Ovary (tissue), 10 donors: ENCODE measurements at places on chromosomes 4 and X. TPM values are rescaled to one million over a fixed set of nuclear protein-coding genes. Genes with fewer than 3 reads are reported as not detected.
A peak's percentile ranks its signal among the peaks of the same experiment; 100 is the strongest.

The AKAP14 gene
- not detected for total RNA-seq

The FAM241A gene
- total RNA-seq: 2.4 TPM

The CYBB gene
- total RNA-seq: 15.9 TPM

The FOXR2 gene
- not detected for total RNA-seq

DNA sequence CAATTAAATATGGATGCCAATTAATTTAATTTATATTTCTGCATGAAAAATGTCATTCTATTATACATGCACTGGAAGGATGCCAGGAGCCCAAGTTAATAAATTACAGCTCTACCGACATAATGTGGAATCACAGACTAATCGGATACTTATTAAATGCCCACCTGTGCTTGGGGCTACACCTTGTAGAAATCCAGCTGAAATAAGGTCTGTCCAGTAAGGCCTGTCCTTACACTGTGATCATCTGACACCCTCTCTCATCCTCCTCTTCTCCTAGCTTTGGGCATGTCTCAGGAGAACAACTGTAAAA, 6.0 kb upstream of the SHISA3 start:
- no peaks in the 10 kb centered on the region for H3K4me1 ChIP-seq
- H3K4me3 ChIP-seq: no peak overlapping the region
- no peak for DNase-seq
- no peak overlapping the region for H3K27ac ChIP-seq
- H3K27me3 ChIP-seq: no peaks in the 10 kb centered on the region
- no peaks in the 10 kb centered on the region for H3K36me3 ChIP-seq

- H3K36me3 ChIP-seq: no peaks in the 10 kb centered on the region
- H3K27me3 ChIP-seq: no peaks in the 10 kb centered on the region
- no peak overlapping the region for H3K4me3 ChIP-seq
- no peak overlapping the region for H3K27ac ChIP-seq
- no peak for DNase-seq
Measured at GRCh38 chr4:183130328-183131155, 31.5 kb downstream of the WWC2 start.

DNA sequence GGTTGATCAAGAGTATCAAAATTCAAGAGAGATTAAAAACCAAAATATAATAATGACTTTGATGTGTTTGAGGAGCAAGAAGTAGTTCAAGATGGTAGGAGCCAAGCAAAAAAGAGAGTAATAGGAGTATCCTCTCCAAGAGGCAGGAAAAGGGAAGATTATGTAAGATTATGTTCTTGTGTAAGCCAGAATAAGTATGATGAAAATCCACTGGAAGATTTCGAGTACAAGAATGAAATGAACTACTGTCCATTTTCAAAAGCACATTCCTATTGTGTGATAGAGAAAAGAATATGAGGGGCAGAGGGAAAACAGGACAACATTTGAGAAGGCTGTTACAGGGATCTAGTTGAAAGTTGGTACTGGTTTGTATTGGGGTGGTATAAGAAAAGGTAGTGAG, 659.6 kb upstream of the INTU start:
- H3K4me3 ChIP-seq: no peak overlapping the region
- no peak for DNase-seq
- H3K27ac ChIP-seq: no peak overlapping the region
- H3K4me1 ChIP-seq: peaks cover 2% of the 10 kb centered on the region

DNA sequence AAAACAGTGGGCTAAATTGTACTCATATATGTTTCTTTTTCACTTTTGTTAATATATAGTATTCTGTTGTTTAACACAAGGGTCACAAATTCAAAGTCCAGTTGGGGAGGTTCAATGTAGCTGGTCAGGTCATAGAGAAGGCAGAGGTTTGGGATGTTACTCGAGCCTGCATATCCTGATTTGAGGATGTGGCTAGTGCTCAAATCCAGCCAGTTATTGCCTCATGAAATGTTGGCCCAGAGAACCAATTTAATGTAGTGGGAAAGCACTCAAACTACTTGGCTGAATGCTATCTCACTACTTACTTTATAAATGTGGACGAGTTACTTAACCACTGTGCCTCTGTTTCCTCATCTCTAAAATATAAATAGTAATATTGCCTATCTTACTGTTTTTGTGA, 12.5 kb downstream of the USO1 start:
- peaks cover 5% of the 10 kb centered on the region for H3K4me1 ChIP-seq
- no peaks in the 10 kb centered on the region for H3K27me3 ChIP-seq
- no peaks in the 10 kb centered on the region for H3K36me3 ChIP-seq
- DNase-seq: no peak
- H3K4me3 ChIP-seq: no peak overlapping the region
- H3K27ac ChIP-seq: no peak overlapping the region

DNA sequence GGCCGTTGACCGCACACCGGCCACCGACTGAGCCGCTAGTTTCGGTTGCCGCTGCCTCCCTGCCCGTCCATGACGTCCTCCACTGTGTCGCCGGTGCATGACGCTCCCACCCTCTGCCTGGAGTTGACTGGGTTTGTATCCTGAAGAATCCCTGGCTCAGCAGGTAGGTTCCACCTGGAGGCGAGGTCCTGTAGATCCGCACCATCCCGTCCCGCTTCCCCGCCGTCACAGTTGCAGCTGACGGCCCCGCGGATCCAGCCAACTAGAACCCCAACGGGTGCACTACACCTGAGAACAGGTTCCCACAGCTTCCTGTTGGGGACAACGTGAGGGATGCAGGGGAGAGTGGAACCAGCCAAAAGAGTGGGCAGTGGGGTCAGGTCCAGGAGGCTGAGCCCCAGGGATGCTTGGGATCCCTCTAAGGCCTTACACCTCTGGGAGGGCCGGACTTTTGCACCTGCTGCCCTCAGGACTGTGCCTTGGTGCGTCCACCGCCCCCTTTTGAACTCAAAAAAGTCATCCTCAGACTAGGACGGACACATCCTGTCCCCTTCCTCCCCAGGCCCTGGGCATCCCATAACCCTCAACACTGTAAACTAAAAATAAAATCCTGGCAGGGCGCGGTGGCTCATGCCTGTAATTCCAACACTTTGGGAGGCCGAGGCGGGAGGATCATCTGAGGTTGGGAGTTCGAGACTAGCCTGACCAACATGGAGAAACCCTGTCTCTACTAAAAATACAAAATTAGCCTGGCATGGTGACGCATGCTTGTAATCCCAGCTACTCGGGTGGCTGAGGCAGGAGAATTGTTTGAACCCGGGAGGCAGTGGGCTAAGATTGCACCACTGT, 1.1 kb upstream of the SLBP start:
- no peak for DNase-seq
- H3K4me1 ChIP-seq: peaks cover 9% of the 10 kb centered on the region
- no peaks in the 10 kb centered on the region for H3K27me3 ChIP-seq
- no peaks in the 10 kb centered on the region for H3K36me3 ChIP-seq
- H3K4me3 ChIP-seq: peak overlapping the region; percentile 83

DNA sequence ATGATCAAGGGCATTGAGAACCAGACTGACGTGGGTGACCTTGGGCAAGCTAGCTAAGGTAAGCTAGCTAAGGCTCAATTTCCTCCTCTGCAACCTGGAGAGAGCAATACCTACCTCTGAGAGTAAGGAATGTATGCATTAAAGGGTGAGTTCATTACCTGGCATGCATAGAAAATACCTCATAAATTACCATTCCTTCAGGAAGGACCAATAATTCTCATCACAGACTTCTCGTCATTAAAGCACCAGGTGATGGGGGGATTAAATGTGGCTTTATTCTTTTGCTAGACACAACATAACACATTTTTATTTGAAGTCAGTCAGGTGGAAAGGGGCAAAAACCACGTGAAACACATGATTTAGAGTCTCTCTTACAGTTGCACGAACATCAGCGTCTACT, 21.5 kb downstream of the EGFL6 start:
- no peak overlapping the region for H3K4me3 ChIP-seq
- no peaks in the 10 kb centered on the region for H3K4me1 ChIP-seq
- H3K27ac ChIP-seq: no peak overlapping the region

DNA sequence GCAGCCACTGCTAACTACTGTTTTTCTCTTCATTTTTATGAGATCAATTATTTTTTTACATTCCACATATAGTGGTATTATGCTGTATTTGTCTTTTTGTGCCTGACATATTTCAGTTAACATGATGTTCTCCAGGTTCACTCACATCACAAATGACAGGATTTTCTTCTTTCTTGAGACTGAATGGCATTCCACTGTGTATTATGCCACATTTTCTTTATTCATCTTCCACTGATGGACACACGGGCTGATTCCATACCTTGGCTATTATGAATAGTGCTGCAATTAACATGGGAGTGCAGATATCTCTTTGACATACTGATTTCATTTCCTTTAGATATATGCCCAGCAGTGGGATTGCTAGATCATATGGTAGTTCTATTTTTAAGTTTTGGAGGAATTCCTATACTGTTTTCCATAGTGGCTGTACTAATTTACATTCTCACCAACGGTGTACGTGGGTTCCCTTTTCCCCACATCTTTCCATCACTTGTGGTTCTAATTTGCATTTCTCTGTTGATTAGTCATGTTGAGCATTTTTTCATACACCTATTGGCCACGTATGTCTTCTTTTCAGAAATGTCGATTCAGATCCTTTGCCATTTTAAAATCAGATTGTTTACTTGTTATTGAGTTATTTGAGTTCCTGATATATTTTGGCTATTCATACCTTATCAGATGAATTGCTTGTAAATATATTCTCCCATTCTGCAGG, 14.9 kb upstream of the ZCCHC4 start:
- no peaks in the 10 kb centered on the region for H3K27me3 ChIP-seq
- DNase-seq: no peak
- no peak overlapping the region for H3K4me3 ChIP-seq

GRCh38 chrX:153361781-153362397, 27.9 kb downstream of the ZNF275 start:
- H3K27ac ChIP-seq: peak overlapping the region; percentile 12
- H3K4me3 ChIP-seq: no peak overlapping the region
- H3K27me3 ChIP-seq: no peaks in the 10 kb centered on the region
- no peaks in the 10 kb centered on the region for H3K36me3 ChIP-seq
- peaks cover 4% of the 10 kb centered on the region for H3K4me1 ChIP-seq
- no peak for DNase-seq

GRCh38 chr4:31613946-31614623, 893.9 kb downstream of the PCDH7 start:
- H3K36me3 ChIP-seq: no peaks in the 10 kb centered on the region
- H3K4me3 ChIP-seq: no peak overlapping the region
- no peak for DNase-seq

GRCh38 chrX:45935408-45935807, 609.8 kb downstream of the ZNF674 start:
- no peak for DNase-seq
- no peaks in the 10 kb centered on the region for H3K36me3 ChIP-seq
- no peaks in the 10 kb centered on the region for H3K4me1 ChIP-seq
- H3K27me3 ChIP-seq: no peaks in the 10 kb centered on the region

DNA sequence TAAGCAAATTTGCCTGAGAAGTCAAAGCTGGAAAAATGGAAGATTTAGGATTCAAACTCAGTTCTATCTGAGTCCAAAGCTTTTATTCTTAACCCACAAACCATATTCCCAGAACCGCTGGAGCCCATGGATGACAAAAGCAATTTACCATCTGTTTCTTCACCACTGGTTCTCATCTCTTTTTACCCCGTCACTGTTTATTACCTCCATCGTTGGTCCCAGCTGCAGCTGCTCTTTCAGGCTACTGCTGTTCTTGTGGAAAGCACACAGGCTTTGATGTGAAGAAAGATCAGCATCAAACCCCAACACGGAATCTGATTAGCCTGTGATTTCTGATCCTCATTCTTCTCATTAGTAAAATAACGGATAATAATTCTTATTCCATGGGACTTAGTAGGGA, 9.5 kb downstream of the FBXO8 start:
- H3K27me3 ChIP-seq: no peaks in the 10 kb centered on the region
- H3K4me1 ChIP-seq: peaks cover 2% of the 10 kb centered on the region
- DNase-seq: no peak
- H3K27ac ChIP-seq: no peak overlapping the region

GRCh38 chrX:124954402-124954801, 365.3 kb upstream of the TEX13C start:
- no peak overlapping the region for H3K27ac ChIP-seq
- H3K36me3 ChIP-seq: no peaks in the 10 kb centered on the region
- no peak overlapping the region for H3K4me3 ChIP-seq
- no peak for DNase-seq
- H3K27me3 ChIP-seq: no peaks in the 10 kb centered on the region

GRCh38 chr4:188412499-188412898, 273.3 kb downstream of the TRIML1 start:
- H3K4me1 ChIP-seq: peaks cover 2% of the 10 kb centered on the region
- H3K4me3 ChIP-seq: no peak overlapping the region
- no peak overlapping the region for H3K27ac ChIP-seq
- H3K36me3 ChIP-seq: no peaks in the 10 kb centered on the region
- H3K27me3 ChIP-seq: no peaks in the 10 kb centered on the region

DNA sequence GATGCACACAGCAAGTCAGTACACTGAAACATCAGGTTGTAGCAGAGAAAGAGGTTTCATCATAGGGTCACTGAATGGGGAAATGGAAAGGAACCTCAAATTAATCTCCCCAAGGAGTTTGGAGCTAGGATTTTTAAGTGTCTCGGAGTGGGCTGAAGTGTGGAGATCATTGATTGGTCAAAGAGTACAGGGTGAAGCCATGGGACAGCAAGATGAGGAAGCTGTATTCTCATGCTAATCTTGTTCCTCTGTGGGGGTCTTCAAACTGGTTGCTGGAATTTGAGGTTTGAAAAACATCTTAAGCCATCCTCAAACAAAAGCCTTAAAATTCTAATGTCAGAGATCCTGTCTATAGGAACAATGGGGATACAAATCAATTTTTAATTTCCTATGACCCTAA, 78.8 kb upstream of the TEX13A start:
- H3K4me3 ChIP-seq: no peak overlapping the region
- H3K4me1 ChIP-seq: no peaks in the 10 kb centered on the region
- no peak for DNase-seq
- H3K27me3 ChIP-seq: no peaks in the 10 kb centered on the region

GRCh38 chr4:37601531-37601930, 84.6 kb downstream of the RELL1 start:
- peaks cover 2% of the 10 kb centered on the region for H3K4me1 ChIP-seq
- no peaks in the 10 kb centered on the region for H3K27me3 ChIP-seq
- no peak overlapping the region for H3K27ac ChIP-seq
- no peaks in the 10 kb centered on the region for H3K36me3 ChIP-seq
- no peak for DNase-seq

- H3K27me3 ChIP-seq: no peaks in the 10 kb centered on the region
- DNase-seq: no peak
- H3K36me3 ChIP-seq: no peaks in the 10 kb centered on the region
- H3K4me3 ChIP-seq: no peak overlapping the region
- H3K27ac ChIP-seq: no peak overlapping the region
Measured at GRCh38 chrX:149043401-149043800, 461.7 kb downstream of the IDS start.

DNA sequence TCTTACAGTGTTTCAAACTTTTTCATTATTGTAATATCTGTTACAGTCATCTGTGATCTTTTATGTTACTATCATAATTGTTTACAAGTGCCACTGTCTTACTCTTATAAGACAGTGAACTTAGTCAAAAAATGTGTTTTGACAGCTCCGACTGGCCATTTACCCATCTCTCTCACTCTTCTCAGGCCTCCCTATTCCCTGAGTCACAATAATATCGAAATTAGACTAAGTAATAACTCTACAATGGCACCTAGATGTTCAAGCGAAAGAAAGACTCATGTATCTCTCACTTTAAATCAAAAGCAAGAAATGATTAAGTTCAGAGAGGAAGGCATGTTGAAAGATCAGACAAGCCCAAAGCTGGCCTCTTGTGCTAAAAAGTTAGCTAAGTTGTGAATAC, 184.2 kb downstream of the CDS1 start:
- no peaks in the 10 kb centered on the region for H3K27me3 ChIP-seq
- H3K4me1 ChIP-seq: no peaks in the 10 kb centered on the region
- DNase-seq: no peak
- no peaks in the 10 kb centered on the region for H3K36me3 ChIP-seq
- H3K4me3 ChIP-seq: no peak overlapping the region

GRCh38 chr4:183589461-183590099, 69.4 kb downstream of the RWDD4 start:
- no peak overlapping the region for H3K4me3 ChIP-seq
- H3K27me3 ChIP-seq: no peaks in the 10 kb centered on the region
- no peaks in the 10 kb centered on the region for H3K36me3 ChIP-seq
- no peak overlapping the region for H3K27ac ChIP-seq
- peaks cover 2% of the 10 kb centered on the region for H3K4me1 ChIP-seq
- no peak for DNase-seq
